ENCODE measurements at places on chromosomes 2 and 18.

GRCh38 chr2:86038291-86039081 is 67.2 kb downstream of the POLR1A start:
- DNase-seq = peak; percentile 58

GRCh38 chr2:17426743-17427142 is 91.5 kb downstream of the RAD51AP2 start:
- no peak for DNase-seq

- no peak for DNase-seq
These were observed 14.2 kb downstream of the NAGK start for GRCh38 chr2:71082402-71083252.

- no peak for DNase-seq
These were observed 3.5 kb upstream of the KCNF1 start for GRCh38 chr2:10908195-10908594.

GRCh38 chr2:123961576-123961975 is 63.5 kb upstream of the CNTNAP5 start:
- no peak for DNase-seq

DNA sequence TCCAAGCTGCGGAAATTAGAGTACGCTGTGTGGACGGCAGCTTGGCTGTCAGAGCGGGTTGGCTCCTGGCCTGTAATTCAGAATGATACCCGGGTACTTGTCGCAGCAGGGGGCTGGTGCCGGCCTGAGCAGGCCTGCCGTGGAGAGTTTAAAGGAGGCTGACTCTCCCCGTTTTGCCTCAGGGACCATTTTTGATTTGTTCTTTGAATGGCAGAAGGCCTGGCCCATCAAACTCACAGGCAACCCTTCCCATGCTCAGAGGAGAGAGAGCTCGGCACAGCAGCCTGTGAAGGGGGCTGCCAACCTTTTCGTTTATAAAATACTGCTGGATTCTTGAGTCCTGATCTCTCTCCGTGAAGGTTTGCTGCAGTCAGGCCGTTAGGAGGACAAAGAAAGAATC is 151.3 kb downstream of the KLHL29 start:
- DNase-seq = no peak
